ENCODE measurements at places on chromosomes 2 and 18.

- no peak for DNase-seq
Measured at GRCh38 chr2:95058989-95059641, 33.6 kb downstream of the MAL start.

- no peak for DNase-seq
Measured at GRCh38 chr2:74719066-74719465, 65.0 kb downstream of the SEMA4F start.

GRCh38 chr2:11071939-11072338 lies 83.3 kb upstream of the SLC66A3 start:
- no peak for DNase-seq

GRCh38 chr2:55175254-55176093 lies 56.6 kb downstream of the CLHC1 start:
- no peak for DNase-seq

GRCh38 chr18:35553300-35553699 lies 28.2 kb upstream of the GALNT1 start:
- DNase-seq = no peak

GRCh38 chr2:9300214-9300613 lies 93.6 kb downstream of the ASAP2 start:
- no peak for DNase-seq

GRCh38 chr18:9101730-9102507 lies 580 bp upstream of the NDUFV2 start:
- DNase-seq = no peak

- no peak for DNase-seq
Measured at GRCh38 chr2:215461836-215462532, 26.1 kb upstream of the FN1 start.

DNA sequence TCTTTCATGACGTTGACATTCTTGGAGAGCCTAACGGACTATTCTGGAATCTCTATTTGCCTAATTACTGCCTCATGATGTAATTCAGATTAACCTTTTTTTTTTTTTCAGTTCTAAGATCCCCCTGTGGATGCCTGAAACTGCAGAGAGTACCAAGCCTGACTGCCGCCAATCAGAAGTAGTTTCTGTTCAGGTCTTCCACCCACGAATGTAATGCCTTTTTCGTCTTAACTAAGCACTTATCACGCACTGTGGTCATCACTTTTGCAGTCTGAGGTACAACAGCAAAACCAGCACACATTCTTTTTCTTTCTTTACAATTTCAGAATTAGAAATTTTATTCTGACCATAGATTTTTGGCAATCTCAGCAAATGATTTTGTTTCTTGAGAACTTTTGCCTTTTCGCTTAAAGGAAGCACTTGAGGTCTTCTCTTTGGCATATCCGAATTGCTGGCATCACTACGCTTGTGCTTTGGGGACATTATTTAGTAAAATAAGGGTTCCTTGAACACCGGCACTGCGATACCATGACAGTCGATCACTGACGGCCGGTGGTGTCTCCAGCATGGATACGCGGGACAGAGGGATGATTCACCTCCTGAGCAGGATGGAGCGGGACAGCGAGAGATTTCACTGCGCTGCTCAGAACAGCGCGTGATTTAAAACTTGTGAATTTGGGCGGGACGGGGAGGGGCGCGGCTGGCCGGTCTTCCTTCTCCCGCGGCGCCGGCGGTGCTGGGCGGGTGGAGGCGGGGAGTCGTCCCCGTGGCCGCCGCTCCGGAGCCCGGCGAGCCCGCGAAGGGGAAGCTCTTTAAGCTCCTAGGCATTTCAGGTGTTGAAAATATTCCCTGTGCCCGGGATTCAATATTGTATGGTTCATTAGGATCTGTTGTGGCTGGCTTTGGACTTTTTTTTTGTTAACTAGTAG lies 32.0 kb upstream of the GPR55 start:
- no peak for DNase-seq

DNA sequence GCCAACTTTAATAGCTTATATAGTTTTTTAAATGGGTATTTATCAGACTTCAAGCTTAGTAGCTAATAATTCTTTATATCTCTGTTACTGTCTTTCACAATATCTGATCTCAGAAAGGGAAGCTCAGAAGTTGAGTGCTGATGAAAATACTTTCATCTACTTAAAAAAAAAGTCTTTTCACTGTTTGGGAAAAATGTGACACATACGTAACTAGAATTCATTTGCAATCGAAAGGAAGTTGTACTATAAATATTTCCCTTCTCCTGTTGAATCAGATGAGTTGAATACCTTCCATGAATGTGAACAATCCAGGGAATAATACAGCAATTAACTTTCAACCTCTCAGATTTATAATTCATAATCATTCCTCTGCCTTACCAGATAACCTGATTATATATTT lies 811 bp upstream of the SCG2 start:
- DNase-seq = no peak

- DNase-seq = peak; percentile 24
Measured at GRCh38 chr2:118882693-118883336, 35.4 kb upstream of the EN1 start.

GRCh38 chr18:36419188-36419899 lies 121.8 kb downstream of the FHOD3 start:
- no peak for DNase-seq

DNA sequence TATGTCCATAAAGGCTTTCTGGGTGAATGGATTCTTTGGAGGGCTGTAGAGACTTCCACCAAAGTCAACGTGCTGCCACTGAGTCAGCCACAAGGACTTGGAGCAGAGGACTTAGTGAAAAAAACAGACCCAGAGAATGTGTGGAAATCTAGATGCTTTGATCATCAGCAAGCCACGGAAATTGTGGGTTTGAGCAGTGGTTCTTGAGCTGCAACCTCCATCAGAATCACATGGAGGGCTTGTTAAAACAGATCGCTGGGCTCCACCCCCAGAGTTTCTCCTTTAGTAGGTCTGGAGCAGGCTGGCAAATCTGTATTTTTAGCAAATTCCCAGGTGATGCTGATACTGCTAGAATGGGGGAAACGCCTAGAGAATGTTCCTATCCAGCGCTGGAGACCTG lies 95.3 kb downstream of the RBM43 start:
- DNase-seq = no peak

DNA sequence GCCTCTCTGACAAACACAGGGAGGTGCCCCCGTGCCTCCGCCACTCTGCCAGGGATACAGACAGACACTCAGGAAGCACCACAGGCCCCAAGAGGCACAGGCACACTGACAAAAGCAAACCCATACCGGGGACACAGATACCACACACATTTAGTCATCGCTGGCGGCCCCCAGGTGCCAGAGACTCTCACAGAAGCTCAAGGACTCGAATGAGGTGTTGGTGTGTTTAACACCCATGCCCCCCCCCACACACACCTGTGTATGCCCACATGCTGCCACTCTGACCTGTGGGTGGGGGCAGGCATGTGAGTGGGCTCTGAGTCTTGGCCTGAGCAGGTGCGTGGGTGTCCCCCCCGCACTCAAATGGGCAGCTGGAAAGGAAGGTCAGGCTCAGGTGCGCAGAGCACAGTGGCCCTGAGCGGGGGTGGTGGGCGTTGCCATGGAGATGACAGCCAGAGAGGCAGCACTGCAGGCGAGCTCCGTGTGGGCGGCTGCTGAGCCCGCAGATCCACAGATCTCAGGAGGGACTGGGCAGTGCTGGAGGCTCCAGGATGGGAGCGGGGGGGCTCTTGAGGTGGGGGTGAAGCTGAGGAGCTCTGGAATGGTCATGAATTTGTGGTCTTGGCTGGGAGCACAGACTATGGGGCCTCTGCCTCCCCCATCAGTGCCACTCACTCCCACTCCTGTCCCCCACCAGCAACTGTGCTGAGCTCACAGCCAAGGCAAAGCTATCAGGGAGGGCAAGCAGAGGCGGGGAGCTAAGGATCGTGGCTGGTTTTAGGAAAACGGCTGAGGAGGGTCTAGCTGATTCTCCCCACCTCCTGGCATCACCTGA lies 73.9 kb upstream of the TAF1B start:
- no peak for DNase-seq
